ENCODE measurements at places on chromosomes 6 and 20.

- DNase-seq = no peak
Measured at GRCh38 chr6:157240059-157240959, 83.0 kb downstream of the TMEM242 start.

DNA sequence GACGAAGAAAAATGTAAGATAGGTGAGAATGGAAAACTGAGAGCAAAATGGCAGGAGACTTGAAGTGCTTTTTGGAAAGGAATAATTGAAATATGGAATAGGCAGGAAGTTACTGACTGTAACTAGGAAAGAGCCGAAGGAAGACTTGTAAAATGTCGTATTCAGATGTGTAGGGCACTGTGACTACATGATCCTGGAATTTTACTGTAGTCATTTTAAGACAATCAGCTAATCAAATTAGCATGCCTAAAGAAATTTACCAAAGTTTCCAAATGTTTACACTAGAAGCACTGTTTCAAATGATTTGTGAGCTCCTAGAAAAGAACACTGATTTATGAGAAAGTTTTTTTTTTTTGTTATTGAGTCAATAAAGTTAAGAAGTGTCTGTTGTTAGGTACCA lies 21.2 kb upstream of the ADIG start:
- no peak for DNase-seq

- no peak for DNase-seq
Measured at GRCh38 chr6:2658788-2659187, 91.9 kb downstream of the MYLK4 start.

GRCh38 chr20:21397341-21398108 lies at the start of gene NKX2-4:
Gene NKX2-4 (minus strand): TSS chr20:21397526. CDS start chr20:21397399, 127 bp downstream.
- DNase-seq = no peak

DNA sequence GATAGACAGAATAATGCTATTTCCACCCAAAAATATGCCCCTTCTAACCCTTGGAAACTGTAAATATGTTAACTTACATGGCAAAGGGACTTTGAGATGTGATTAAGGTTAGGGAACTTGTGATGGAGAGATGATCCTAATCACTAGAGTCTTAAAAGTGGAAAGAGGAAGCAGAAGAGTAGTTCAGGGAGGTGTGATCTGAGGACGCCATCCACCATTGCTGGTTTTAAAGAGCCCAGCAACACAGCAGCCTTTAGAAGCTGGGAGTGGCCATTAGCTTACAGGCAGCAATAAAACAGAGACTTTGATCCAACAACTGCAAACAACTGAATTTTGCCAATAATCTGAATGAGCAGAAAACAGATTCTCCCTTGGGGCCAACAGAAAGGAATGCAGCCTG lies 30.6 kb downstream of the ZNF311 start:
- DNase-seq = no peak

DNA sequence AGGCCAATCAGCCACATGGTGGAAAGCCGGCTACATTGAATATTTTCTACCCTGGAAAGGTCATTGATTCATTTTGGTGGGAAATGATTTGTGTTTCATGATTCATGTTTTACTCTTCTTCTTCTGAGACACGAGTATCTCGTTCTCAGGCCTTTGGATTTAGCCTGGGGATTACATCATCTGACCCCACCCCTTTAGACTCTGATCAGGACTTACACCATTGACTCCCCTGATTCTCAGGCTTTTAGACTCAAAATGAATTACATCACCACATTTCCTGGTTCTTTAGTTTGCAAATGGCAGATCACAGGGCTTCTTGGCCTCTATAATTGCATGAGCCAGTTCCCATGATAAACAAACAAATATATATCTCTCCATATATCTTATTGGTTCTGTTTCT lies 228.8 kb downstream of the ADGRG6 start:
- DNase-seq = no peak

- no peak for DNase-seq
Measured at GRCh38 chr20:1926237-1926636, 31.0 kb downstream of the SIRPA start.

- DNase-seq = no peak
Measured at GRCh38 chr6:131629651-131630050, 1.6 kb upstream of the MED23 start.

DNA sequence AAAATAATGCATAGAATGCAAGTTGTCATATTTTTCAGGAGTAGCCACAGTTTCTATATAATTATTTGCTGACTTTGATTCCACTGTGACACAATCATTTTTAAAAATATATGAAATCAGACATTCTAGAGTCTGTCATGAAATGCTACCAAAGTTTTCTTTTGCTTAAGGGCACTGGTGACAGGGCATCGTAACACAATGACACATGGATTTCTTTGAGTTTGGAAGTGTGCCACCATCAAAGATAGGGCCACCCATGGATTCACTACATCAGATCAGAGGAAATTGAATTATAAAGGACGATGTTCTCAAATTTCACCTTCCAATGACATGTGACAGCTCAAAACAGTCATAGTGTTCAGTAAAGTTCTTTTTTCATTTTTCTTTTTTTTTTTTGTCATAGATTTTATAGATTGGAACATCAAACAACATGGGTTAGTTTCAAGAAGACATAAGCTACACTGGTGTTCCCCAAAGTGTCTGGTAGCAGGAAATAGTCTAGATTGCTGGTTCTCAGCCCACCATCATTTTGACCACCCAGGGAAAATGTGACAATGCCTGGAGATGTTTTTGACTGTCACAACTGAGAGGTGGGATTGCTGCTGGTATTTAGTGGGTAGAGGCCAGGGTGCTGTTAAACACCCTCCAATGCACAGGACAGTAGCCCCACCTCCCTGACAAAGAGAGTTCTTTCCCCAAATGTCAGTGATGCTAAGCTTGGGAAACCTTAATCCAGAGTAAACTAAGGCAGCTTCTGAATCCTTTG lies 123.8 kb upstream of the DOK5 start:
- DNase-seq = no peak

DNA sequence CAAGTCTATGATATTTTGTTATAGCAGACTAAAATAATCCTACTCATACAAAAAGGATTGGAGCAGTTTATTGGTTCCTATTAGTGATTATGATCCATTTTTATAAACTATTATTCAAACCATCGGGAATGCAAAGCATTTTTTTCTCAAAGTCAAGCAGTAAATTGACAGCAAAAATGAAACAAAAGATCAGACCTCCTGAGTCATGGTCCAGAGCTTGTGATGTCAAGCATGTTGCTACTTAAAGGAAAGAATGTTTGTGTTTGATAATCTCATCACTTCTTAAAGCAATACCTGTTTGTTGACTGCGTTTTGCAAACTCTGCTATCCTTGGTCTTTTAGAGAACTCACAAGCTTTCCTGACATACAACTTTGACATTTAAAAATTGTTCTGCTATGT lies 204.4 kb downstream of the SAMD5 start:
- no peak for DNase-seq

DNA sequence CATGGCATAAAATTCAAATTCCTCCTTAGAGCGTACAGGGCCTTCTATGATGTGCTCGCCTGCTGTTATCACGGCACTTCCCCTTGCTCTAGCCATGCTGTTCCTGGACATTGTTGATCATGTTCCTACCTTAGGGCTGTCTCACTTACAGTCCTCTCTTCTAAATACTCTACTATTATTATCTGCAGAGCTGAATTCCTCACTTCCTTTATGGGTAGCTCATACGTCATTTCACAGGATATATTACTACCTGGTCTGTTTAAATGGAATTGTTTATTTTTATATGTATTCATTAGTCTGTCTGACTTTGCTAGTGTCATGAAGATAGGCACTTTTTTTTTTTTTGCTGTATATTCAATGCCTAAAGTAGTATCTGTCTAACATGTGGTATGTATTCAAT lies 94.7 kb upstream of the FLRT3 start:
- no peak for DNase-seq

- no peak for DNase-seq
Measured at GRCh38 chr6:146582857-146583256, 15.9 kb upstream of the ADGB start.

DNA sequence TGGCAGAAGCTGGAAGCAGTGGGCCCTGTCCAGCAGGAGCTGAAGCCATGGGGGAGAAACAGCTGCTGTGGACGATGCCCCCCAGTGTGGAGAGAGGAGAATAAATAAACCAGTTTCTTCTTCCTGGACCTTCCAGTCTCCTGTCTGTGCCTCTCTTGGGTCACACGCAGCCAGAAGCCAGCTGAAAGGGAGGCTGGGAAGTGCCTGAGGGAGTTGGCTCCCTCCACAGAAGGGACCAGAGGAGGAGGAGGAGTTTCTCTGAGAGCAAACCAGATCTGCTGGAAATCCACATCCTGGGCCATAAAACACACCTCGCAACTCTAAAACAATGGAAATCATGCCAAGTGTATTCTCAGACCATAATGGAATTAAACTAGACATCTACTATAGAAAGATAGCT lies 577.0 kb downstream of the CDH26 start:
- DNase-seq = no peak

DNA sequence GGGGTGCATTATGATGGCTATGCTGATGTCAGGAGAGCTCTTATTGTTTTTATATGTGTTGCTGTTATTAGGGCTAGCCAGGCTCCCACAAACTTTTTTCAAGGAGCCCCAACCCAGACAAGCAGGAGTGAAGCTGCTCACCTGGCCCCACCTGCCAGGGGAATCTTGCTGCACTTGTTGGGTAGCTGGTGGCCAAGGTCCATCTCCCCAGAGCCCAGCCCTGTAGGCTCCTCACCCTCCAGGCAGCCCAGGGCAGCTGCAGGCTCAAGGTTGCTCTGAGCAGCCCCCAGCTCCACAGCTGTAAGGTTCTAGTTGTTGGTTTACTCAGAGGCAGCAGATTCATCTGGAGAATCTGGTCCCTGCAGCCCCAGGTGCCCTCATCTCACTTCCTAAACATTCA lies 46.8 kb upstream of the SIRPA start:
- DNase-seq = no peak

- DNase-seq = no peak
Measured at GRCh38 chr20:44187772-44188709, 1.1 kb upstream of the JPH2 start.

DNA sequence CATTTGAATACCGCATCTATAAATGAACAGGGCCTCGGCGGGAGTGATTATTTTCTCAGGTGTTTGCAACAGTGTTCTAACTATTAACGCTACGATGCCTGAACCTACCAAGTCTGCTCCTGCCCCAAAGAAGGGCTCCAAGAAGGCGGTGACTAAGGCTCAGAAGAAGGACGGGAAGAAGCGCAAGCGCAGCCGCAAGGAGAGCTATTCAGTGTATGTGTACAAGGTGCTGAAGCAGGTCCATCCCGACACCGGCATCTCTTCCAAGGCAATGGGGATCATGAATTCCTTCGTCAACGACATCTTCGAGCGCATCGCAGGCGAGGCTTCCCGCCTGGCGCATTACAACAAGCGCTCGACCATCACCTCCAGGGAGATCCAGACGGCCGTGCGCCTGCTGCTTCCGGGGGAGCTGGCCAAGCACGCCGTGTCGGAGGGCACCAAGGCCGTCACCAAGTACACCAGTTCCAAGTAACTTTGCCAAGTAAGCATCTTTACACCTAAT lies 70.9 kb downstream of the HFE start:
- peak; percentile 97 for DNase-seq

DNA sequence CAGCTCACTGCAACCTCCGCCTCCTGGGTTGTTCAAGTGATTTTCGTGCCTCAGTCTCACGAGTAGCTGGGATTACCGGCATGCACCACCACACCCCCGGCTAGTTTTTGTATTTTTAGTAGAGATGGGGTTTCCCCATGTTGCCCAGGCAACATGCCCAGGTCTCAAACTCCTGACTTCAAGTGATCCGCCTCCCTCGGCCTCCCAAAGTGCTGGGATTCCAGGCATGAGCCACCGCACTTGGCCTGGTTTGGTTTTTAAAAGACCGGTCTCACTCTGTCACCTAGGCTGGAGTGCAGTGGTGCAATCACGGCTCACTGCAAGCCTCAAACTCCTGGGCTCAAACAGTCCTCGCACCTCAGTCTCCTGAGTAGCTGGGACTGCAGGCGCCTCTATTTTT lies 40.1 kb downstream of the VSTM2L start:
- DNase-seq = no peak

DNA sequence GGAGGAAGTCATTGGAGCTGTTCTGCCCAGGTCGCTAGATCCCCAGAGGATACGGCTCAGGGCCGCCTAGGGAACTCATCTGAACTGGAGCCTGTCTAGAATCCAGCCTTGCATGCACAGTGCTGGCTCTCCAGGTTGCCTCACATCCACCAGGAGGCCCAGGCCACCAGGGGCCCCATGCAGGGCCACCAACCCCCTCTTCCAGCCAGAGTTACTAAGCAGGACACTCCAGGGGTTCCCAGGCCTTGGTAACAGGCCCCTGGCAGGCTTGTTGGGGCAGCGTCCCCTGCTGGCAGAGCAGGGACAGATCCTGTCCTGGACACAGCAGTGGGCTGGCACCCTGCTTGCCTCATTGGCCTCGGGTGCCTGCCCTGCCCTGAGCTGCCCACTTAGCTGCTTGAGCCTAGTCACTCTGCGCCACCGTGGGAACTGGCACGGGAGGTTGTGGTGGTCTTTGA lies 35.3 kb downstream of the EFCAB8 start:
- no peak for DNase-seq

DNA sequence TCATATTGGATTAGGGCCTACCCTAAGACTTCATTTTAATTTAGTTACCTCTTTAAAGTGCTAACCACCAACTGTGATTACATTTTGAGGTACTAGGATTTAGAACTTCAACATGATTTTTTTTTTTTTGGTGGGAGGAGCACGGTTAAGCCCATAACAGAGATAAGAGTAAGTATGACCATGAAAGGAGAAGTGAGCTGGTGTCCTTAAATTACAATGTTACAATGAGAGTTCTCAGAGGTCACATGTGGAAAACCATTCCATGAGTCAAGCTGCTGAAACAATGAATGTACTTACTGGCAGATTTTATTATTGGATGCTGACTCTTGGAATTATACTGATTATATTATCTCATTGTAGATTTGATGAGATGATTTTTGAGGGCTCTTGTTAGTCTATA lies 779.3 kb upstream of the CITED2 start:
- no peak for DNase-seq

DNA sequence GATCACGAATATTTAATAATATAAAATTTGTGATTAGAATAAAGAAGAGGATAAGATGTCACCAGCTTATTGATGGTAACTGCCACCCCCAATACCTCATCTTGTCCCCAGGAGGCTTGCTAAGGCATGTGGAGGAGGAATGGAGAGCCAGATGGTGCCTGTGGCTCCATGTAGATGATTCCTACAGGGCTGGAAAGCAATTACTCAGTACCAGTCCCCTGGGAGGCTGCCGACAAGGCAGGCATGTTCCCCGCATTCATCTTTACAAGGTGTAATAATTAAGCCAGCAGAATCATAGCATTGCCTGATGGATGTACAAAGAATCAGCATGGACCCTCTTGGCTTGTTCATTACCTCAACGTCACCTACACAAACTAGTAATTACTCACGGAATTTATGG lies 155.3 kb downstream of the PLCB1 start:
- no peak for DNase-seq

GRCh38 chr20:492159-492558 lies 29.8 kb upstream of the TBC1D20 start:
- no peak for DNase-seq

Data from GDM1 (cell line).